ENCODE measurements at places on chromosomes 7 and 10.

GRCh38 chr7:148911626-148912025 lies 27.5 kb upstream of the EZH2 start:
- no peak for DNase-seq

DNA sequence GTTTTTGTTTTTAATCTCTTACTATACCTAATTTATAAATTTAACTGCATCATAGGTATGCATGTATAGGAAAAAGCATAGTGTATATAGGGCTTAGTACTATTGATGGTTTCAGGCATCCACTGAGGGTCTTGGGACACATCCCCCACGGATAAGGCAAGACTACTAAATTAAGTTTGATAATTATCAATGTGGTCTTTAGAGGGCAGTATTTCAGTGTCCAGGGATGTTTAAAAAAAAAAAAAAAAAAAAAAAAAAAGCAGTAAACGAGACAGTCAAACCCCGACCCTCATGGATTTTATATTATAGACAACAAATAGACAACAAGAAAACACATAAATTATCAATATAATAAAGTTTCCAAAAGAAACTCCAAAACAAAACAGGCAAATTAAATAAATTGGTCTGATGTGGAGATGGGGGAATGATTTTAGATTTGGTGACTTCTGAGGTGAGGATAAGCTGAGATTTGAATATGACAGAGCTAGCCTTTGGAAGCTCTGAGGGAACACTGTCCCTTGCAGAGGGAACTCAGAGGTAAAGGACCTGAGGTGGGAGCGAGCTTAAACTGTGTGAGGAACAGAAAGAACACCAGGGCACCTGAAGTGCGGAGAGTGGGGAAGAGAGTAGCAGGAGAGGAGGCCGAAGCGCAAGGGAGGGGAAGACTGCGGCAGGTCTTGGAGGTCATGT lies 14.8 kb downstream of the ACSM6 start:
- no peak for DNase-seq

DNA sequence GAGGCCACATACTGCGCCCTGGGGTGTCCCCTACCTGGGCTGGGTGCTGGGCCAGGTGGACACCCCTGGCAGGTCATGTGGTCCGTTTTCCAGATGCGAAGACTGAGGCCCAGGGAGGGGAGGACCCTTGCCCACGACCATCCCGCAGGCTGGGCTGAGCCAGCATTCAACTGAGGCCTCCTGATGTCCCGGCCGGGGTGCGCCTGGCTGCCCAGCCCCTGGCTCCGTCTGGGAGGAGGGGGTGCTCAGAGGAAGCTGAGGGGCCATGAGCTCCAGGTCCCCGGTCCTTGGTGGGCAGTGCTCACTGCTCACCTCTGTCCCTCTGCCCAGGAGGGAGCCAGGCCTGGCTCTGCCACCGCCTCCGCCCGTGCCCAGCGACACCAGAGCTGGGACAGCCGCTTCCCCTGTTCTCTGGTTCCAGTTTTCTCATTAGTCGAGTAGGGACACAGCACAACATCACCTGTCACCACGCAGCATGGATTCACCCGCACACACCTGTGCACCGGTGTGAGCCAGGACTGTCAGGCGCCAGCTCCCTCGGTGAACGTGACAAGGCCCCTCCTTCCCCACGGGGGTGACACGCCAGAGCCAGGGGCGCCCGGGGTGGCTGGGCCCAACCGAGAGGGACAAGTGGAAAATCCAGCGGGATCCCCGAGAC lies 139.7 kb downstream of the ELFN1 start:
- peak; percentile 51 for DNase-seq

DNA sequence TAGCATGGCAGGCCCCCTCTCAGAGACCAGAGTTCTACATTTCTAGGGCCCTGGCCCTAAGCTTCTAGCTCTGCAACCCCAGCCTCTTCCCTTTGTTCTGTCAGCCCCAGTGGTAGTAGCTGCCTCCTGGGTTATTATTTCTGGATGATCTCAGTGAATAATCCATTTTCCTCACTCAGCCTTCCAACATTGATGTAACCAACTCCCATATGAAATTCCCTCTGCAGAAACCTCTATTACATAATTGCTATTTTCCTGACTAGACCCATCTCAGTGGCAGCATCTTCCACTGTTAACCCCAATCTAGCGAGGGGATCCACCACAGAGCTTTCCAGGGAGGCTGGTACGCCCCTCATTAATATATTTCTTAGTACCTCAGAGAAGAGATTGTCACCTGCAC lies 49.8 kb downstream of the FHIP2A start:
- no peak for DNase-seq

DNA sequence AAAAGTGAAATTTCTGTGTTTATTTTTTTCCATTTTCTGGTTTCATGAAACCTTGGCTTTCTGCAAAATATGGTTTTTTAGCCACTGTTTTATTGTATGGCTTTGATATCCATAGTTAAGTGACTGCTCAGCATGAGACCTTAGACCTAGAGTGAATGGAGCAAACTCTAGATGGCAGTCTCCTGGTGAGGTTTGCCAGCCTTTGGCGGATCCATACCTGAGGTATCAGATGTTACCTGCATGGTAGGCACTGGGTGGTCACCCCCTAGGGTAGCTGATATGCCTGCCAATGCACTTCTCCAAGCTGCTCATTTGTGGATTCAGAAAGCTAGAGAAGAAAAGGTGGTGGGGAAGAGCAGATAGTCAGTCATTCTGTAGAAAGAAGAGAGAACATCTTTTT lies 17.4 kb upstream of the FZD8 start:
- no peak for DNase-seq

Data from suprapubic skin (tissue), 4 donors.